ENCODE measurements at places on chromosomes 16 and 17. TPM values are rescaled to one million over a fixed set of nuclear protein-coding genes. Genes with fewer than 3 reads are reported as not detected.

SLC2A4 gene
- 0.30 TPM for total RNA-seq

KRTAP4-5 gene
- total RNA-seq: not detected

DLX3 gene
- total RNA-seq: 1.00 TPM

SLFN12L gene
- not detected for total RNA-seq

TEDC2 gene
- total RNA-seq: 6.0 TPM

STX1B gene
- 10.7 TPM for total RNA-seq

CDH16 gene
- not detected for total RNA-seq

MYO15A gene
- total RNA-seq: 0.32 TPM

ACSM2A gene
- total RNA-seq: 0.14 TPM

PIGS gene
- total RNA-seq: 71.5 TPM

KRTAP2-3 gene
- 3.8 TPM for total RNA-seq

SLC13A2 gene
- not detected for total RNA-seq

DHRS7C gene
- total RNA-seq: not detected

C1QTNF8 gene
- total RNA-seq: not detected

NPW gene
- 2.9 TPM for total RNA-seq

CARD14 gene
- total RNA-seq: not detected

CEP295NL gene
- 1.3 TPM for total RNA-seq

CKLF gene
- total RNA-seq: 24.5 TPM

HIGD1B gene
- total RNA-seq: not detected

UTS2R gene
- not detected for total RNA-seq

SNX20 gene
- not detected for total RNA-seq

NUPR1 gene
- 3.8 TPM for total RNA-seq

DNAAF8 gene
- total RNA-seq: 2.7 TPM

TMEM92 gene
- 28.2 TPM for total RNA-seq

CHMP6 gene
- 16.8 TPM for total RNA-seq

AOC3 gene
- 1.5 TPM for total RNA-seq

IL21R gene
- 3.0 TPM for total RNA-seq

NOG gene
- total RNA-seq: 23.0 TPM

Data from astrocyte (in vitro differentiated cells and primary cell).